Stimulated activated CD8-positive, alpha-beta memory T cell treated with anti-CD3 and anti-CD28 coated beads, Interleukin-4, amount 100 ng/mL, for 24 hours (primary cell): ENCODE measurements at places on chromosomes 11 and 22.

DNA sequence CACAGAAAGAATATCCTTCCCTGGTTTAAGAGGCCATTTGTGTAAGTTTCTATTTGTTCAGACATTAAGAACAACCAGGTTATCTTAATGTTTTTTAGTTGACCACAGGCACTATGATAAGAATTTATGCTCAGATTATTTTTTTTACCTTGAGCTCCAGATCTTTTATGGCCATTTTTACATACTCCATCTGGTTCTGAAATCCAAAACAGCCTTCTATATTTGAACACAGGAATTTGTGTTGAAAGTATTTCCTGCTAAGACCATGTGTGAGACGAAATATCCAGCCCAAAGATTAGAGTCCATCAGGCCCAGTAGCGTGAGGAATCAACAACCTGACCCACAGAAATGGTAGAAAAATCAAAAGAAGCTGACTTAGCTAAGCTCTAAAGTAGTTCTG is 569.9 kb upstream of the FAT3 start:
- DNase-seq, result no peak

DNA sequence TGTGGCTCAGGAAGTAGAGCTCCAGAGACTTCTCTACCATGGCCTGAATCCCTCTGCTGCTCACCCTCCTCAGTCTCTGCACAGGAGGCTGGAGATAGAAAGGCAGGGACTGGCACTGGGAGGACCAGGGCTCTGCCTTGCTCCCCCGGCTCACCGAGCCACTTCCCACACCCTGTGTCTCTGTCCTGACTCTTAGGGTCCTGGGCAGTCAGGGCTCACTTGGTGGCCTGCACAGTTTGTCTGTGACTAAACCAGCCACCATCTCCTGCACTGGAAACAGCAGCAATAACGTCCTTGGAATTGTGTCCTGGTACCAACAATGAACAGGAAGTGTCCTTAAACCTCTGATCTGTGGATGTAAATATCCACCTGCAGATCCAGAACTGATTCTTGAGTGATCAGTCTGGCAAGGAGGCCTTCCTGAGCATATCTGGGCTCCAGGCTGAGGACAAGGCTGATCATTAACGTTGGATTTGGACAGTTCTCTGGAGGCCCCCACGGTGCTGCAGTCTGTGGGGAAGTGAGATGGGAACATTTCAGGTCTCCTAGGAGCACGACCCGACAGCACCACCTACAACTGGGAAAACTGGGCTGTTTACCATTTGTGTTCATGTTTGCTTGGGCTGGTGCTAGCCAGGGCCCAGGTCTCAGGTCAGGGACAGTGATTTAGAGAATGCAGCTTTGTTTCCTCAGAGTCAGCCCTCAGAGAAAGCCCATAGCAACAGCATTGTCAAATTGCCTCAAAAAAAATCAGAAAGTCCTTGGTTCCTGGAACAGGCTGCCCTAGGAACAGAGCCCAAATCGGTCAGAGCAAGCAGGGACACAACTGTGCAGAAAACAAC is 82.5 kb downstream of the ZNF280B start:
- no peak for DNase-seq

GRCh38 chr22:49515475-49515874 is 312.2 kb downstream of the BRD1 start:
- DNase-seq, result no peak

GRCh38 chr22:36853407-36854099 is 7.3 kb upstream of the NCF4 start:
- DNase-seq, result peak; percentile 82

- DNase-seq, result no peak
Measured at GRCh38 chr11:88175569-88176075, 379 bp upstream of the RAB38 start.

DNA sequence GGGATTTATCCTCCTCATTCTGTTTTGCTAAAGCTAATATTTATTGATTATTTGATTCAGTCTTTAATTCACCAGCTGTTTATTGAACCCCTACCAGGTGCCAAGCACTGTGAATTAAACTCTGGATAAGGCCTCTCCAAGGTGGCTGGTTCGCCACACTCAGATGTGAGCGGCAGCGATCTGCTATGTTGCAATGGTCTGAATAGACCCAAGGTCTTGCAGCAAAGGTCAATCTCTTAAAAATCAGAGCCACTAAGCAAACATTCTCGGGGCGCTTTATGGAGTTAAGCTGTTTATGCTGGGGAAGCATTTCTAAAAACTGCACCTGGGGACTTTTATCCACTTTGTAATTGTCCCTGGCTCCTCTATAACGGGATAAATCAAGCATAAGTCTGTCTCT is 10.5 kb upstream of the TSPAN18 start:
- no peak for DNase-seq

DNA sequence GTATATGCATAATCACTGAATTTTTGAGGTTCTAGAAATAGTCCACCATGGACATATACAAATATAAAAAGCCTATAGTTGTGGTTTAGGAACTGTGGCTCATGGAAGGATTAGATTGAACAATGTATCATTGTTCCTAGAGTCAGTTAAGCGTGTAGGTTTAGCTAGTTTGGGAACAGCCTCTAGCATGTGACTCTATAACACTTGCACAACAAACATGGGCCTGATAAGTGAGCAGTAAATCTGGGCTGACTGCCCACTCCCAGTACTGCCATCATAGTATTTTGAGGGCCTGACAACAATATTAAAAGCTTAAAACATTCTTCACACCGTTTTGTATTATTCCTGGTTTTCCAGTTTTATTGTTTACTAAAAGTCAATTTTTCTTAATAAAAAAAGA is 47.0 kb downstream of the YAP1 start:
- no peak for DNase-seq

- no peak for DNase-seq
Measured at GRCh38 chr22:27115816-27116256, 458.4 kb downstream of the MIAT start.

DNA sequence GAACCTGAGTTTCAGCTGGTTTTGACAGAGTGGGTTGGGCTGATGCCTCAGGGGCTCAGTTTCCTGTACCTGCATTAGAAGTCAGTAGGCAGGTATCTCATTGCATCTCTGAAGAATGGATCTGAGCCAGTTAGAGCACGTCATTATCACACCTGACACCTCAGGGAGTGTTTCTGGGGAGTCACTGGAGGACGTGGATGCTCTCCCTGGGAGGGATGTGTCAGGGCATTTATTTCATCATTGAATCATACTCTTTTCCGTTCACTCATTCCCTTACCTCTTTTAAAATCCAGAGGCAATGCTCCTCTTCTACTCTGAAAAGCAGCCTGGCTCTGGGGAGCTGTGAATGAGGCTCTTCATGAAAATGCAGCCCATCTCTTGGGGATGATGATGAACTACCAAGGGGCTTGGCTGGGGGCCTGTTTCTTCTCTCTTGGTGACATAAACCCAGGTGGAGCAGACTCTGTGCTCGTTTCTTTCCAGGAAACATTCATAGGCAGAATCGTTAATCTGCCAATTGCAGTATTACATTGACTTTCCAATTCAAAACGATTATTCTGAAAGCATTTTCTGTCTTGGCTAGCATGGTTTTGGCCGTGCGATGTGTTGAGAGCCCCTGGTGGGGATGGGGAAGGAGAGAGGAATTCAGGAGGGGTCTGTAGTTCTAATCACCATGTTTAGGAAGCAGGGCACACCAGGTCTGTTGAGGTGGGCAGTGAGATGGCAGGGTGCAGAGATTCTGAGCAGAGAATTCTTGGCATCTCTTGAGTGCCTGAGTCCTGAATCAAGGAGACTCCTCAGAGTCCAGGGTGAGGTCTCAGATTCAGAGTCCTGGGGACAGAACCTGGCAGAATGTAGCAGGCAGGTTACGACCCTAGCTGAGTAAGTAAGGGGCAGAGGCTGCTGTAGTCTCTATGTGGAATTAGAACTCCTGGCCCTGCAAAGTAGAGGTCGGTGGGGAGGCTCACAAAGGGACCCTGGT is 12.6 kb downstream of the PARVA start:
- DNase-seq, result no peak

- no peak for DNase-seq
Measured at GRCh38 chr11:29312812-29313211, 704.0 kb downstream of the KCNA4 start.
